ENCODE measurements at places on chromosomes 3 and 15.

DNA sequence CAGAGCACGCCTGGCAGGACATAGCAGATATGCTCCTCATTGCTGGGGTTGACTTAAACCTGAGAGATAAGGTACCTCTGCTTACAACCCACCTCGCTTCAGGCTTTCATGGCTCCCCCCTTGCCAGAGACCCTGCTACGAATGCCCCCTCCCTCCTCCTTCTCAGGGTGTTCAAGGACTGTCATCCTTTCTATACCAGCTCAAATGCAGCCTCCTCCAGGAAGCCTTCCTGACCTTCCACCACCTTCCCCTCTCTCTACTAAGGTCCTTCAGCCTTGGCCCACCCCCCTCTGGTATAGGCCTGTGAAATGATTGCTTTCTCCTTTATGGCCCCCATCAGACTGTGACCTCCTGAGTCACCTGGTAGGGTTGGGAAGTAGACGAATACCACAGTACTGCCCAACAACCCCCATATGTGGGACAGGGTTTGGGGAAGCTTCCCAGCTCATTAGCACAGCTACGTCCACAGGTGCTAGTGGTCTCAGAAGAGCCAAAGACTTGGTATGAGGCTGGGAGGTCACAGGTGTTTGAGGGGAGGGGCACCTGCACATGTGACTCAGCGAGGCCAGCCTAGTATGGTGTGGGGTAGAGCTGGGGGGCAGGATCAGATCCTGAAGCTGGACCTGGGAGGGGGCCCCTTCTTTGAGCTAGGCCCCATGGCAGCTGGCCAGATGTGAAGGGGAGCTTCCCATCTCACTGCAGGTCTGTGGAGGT is 32.0 kb downstream of the ANKDD1A start:
- no peak for DNase-seq

DNA sequence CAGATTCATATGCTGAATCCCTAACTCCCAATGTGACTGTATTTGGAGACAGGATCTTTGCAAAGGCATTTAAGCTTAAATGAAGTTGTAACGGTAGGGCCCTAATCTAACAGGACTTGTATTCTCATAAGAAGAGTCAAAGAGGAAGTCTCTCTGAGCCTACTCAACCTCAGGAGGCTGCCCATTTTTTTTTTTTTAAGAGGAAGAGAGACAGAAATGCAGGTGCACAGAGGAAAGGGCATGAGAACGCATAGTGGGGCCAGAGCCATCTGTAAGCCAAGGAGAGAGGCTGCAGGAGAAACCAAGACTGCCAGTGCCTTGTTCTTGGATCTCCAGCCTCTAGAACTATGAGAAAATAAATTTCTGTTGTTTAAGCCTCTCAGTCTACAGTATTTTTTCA is 28.4 kb downstream of the ZNF860 start:
- DNase-seq, result no peak

DNA sequence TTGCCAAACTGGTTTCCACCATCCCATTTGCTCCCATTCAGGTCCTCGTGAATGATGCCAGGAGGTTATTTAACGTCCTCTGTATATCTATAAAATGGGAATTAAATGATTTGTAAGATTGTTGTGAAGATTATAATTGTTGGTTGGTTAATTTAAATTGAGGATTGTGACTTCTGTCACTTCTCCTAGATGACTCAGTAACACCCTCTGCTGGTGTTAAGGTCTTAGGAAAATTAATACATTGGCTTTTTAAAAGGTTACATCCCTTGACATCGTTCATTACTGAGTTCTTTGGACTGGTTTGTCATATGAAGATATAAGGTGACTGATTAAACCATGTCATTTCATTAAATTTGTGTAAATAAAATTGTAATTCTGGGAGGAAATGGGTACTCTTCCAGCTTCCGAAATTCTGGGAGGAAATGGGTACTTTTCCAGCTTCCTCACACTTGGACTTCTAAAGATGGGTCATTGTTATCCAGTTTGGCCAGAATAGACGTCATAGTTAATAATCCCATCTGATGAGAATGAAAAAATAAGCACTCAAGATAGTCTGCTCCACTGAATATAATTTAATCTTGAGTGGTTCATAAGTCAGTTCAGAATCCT is 33.3 kb upstream of the PAQR5 start:
- DNase-seq, result no peak

DNA sequence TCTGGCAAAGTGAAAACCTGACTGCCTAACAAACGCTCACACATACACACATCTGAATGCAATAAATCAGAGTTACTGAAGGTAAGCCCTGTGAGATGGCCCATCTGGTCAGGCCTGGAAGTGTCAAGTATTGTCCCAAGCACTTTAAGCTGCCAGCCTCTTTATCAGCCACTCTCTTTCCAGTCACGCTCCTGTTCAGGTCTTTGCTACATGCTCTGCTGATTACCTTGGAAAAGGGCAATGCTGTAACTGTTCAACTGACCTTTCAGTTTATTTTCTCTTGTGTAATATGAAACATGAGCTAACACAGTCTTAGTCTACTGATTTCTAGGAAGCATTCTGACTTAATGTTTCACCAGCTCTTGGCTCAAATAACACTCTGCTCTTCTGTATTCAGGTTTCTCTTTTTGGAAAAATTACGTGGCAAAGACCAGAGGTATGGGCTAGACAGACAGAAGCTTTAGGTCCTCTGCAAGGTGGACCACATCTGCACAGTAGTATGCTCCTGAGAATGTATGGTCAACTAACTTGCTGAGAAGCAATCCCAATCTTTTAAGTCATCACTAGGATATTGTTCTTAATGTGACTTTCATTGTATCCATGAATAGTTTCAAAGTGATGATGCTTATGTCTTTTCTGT is 44.5 kb downstream of the GBE1 start:
- DNase-seq, result no peak

DNA sequence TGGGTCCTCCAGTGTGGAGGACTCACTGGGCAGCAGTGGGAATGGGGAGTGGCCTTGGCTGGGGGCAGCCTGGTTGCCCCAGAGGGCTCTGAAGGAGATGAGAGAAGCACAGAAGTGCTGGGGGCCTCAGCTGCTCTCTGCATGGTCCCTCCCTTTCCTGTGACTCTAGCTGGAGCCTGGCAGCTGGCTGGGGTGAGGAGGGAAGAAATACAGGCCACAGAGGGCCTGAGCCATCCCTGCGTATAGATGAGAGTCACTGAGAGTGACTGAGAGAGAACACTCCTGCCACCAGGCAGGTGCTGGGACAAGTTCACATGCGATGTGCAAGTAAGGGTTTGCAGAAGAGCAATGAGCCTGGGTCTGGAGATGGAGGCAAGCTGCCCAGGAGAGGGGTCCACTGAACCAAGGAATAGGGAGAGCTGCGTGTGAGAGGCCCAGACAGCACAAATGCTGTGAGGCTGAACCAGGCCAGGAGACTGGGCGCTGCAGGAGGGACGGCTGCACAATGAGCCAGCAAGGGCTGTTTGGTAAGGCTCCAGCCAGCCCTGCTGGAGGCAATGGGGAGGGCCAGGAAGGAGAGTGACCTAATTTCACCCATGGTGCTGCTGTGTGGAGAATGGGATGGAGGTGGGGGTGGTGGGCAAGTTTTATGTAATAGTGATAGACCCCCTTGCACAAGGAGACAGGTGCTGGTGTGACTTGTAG is 87.2 kb downstream of the CLSTN2 start:
- DNase-seq, result no peak

- no peak for DNase-seq
Observed at GRCh38 chr3:113276751-113277080, 65.4 kb downstream of the BOC start.

GRCh38 chr3:191631496-191631895 is 170.5 kb downstream of the PYDC2 start:
- DNase-seq, result no peak

DNA sequence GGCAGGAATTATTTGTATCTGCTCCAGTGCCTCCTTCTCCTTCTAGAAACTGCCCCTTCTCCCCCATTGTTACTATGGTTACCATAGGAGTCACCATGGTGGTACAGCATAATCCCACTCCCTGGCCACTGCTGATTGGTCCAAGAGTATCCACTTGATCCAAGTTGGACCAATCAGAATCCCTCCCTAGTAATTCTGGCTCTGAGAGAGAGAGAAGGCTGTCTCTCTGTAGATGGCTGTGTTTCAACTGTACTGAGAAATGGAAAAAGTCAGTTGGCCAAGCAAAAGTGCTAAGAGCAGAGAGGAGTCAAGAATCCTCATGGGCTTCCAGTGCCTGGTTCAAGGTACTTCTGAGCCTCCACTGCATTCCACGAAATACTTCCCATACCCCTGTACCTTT is 120.6 kb upstream of the SPATA12 start:
- DNase-seq, result no peak

DNA sequence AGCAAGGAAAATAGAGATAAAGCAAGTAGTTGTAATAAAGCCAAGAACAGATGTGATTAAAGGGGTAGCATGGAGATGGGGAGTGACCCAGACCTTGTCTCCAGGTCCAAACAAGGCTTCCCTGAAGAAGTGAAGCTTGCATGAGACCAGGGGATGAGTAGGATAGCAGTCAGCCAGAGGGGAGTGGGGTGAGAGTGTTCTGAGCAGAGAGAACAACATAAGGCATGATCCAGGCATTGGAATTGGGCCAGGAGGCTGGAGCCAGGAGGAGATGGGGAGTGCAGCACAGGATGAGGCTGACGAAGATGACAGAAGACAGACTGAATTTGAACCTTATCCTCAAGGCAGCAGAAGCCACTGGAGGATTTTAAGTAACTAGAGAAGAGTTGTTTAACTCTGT is 7.2 kb downstream of the TMOD2 start:
- no peak for DNase-seq

DNA sequence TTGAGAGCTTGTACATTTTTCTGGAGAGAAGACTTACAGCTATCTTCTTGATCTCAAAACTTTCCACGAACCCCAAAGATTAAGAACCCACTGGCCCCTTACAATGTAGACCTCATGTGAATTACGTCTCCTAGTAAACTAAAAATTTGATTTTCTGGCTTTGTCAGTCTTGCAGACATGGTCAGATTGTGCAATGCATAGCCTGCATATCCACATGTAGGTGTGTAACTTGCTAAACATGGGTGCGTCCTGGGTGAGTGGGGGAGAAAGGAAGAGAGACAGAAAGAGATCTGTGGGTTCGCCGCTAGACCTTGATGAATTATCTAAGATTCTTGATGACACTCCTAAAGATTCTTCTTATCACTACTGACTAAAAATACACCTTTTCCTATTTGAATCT is 561.2 kb upstream of the MDFIC2 start:
- no peak for DNase-seq

DNA sequence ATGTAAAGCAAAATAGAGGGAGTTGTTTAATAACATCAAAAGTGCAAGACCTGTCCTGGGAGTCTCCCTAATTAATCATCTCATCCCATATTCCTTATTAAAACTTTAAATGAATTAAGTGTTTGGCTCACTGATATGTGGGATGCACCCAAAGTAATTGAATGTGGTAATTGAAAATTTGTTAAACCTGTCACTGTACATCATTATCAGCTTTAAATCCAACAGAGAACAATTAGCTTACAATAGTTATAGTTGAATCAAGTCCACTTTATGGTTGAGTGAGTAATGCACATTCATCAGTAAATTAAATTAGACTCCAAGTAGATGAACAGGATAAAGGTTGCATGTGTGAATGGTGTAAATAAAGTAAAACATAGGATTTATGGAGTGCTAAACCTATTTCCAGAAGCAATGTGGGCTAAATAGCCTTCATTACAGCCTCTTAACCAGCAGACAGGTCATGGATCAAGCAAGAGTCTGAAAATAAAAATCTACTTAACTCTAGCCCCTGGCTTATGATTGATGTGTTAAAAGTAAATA is 608.2 kb upstream of the CCDC54 start:
- DNase-seq, result no peak

DNA sequence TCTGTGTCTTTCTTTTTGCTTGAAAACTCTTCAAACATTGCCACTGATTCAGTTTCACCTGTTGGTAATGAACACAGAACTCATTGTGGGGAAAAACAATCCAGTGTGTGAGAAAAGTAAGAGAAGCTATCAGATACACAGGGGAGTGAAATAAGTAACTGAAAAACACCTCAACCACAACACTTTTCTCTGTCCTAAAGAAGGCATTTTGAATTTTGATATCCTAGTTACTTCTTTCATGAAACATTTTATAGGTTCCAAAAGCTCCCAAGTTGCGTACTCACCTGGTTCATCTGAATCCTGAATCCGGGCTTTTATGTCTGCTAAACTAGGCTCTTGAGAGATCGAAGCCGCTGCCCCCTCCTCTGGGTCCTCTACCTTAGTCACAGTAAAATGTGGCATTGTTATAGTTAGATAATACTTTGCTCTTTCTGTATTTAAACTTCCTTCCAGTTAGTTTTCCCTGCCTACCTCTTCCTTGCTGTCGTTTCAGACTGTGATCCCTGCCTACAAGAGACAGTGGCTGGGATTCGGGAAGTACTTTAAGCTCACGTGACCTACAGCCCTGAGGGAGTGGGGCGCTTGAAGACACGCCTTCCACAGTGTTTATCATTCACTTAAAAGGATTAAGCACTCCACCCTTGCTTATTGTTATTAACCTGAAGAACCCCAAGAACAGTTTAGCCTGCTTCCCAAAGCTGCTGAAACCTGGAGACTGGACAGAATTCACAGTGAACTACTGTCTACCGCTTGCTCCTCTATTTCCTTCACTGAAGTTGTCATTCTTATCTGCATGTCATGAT is 19.1 kb downstream of the SLC12A6 start:
- DNase-seq, result no peak

DNA sequence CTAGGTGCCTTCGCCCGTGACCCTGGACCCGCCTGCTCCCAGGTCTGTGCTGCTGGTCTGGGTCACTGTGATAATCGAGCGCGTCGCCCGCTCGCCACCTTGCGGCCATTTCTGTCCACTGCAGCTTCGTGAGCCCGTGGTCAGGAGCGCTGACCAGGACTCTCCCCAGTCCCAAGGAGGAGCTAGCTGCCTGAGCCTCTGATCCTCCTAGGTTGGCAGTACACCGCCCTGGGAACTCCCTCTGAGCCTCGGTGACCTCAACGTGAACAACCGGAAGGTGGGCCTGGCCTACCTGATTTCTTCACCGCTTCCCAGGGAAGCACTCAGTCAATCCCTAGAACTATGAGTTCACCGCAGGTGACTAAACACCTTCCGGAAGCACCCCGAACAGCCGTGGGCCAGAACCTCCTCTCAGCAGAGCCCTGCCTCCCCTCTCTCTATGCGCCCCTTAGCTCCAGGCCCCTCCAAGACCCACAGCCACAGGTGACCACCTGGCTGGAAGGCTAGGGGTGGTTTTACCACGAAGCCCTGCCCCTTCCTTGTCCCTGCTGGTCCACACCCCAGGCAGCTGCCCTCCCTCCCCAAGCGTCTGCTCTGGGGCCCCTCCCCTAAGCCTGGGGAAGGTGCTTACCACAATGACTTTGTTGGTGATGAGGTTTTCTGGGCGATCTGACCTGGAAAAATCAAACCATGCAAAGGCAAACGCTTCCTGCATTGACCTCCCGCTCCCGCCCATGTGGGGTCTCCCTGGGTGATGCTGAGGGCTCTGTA is 9.7 kb downstream of the PLA2G4D start:
- peak; percentile 20 for DNase-seq

DNA sequence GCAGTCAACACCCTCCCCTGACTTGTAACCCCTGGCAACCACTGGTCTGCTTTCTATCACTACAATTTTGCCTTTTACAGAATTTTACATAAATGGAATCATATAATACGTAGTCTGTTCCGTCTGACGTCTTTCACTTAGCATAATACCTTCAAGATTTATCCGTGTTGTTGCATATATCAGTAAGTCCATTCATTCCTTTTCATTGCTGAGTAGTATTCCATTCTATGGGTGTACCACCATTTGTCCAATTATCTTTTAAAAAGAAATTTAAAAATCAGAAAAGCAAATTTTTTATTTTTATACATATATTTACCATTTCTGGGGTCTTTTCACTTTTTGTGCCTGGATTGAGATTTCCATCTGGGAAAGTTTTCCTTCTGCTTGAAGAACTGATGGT is 35.5 kb downstream of the NOX5 start:
- no peak for DNase-seq

Measured in activated T-helper 1 cell treated with anti-CD3 and anti-CD28 coated beads, Interleukin-2, amount 50 U/mL, for 16 hours (primary cell).